ENCODE measurements at places on chromosomes 2 and 18.

- DNase-seq = no peak
Observed at GRCh38 chr2:10934979-10935350, 23.2 kb downstream of the KCNF1 start.

GRCh38 chr2:68059784-68060525 is 2.8 kb downstream of the C1D start:
- no peak for DNase-seq

DNA sequence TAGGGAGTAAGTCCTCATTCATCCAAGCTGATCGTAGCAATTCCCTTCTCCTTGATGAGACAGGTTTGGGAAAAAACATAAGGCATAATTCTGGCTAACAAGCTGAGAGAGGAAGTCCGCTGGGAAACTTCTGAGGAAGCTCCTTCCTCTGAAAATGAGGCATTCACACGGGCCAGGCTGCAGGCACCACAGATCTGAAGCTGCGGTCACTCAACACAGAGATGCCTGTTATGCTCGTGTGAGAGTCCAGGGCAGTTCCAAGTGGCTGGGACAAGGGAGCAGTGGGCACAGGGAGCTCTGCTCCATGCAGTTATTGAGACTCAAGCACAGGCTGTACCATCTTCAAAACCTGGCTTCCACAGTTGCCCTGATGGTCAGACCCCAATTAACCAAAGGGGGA is 200.9 kb upstream of the ID2 start:
- no peak for DNase-seq

DNA sequence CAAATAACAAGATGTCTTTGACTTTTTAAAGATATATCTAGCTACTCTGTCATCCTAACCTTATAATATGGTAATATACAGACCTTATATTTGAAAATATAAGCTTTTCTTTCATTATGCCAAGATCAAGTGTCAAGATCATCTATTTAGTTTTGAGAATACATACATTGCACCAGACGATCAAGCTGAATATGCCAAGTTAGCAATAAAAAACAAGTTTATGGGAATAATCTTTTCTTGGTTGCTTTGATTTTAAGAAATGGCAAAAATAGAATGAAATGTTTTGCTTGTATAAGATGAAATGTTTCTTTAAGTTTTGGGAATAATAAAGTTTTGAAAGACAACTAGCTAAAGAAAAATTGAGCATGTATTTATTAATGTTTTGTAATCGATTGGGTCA is 163.8 kb downstream of the DPP4 start:
- no peak for DNase-seq

DNA sequence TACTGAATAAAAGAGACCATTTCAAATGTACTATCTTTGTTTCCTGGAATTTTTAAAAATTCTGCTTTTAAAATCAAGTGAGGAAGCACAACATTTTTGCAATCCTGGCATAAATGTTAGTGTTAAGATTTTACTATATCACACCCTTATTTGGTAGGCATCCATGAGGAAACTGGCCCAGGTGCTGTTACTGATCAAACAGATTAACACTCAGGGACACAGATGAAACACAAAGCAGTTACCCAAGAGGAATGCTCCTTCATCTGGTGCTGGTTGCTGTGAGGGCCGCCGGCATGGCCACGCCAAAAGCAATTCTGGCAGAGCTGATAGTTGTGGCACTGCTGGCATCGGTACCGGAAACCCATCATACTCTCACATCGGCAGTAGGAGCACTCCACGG is 96.8 kb downstream of the DTNB start:
- DNase-seq = no peak

DNA sequence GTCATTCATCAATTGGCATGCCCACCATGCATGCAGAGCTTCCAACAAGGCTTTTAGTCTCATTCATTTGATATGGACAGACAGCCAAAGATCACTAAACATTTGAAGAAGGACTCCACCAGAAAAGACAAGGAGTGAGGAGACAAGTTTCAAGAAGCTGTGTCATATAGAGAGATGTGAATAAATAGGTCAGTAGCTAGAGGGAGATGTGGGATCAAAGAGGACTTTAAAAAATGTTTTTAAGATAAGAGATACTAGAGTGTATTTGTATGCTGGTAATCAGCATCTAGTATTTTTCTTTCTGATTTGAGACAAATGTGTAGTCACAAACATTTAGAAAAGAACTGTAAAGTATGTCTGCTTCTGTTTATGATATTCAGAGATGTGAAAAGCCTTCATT is 48.5 kb downstream of the ANTXR1 start:
- no peak for DNase-seq

GRCh38 chr18:11565716-11566115 is 43.7 kb upstream of the SLC35G4 start:
- DNase-seq = no peak

GRCh38 chr2:46067501-46068305 is 229.5 kb upstream of the EPAS1 start:
- DNase-seq = no peak

GRCh38 chr2:138708682-138709241 is 71.4 kb downstream of the NXPH2 start:
- DNase-seq = no peak

GRCh38 chr2:43792653-43793052 is 18.8 kb downstream of the DYNC2LI1 start:
- DNase-seq = no peak

DNA sequence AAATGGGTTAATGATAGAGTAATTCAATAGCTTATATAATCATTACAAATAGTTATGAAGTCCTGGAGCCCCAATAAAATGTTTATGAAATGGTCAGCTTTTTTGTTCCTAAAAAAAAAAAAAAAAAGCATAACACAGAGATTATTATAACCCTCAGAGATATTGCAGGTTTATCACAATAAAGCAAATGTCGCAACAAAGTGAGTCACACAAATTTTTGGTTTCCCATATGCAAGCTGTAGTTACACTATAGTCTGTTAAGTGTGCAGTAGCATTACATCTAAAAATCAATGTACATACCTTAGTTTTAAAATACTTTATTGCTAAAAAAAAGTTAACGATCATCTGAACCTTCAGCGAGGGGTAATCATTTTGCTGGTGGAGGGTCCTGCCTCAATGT is 20.0 kb downstream of the WDFY1 start:
- no peak for DNase-seq

- no peak for DNase-seq
Observed at GRCh38 chr18:9927392-9928063, 13.7 kb downstream of the VAPA start.

- no peak for DNase-seq
Observed at GRCh38 chr2:10675131-10675530, 14.6 kb downstream of the NOL10 start.

DNA sequence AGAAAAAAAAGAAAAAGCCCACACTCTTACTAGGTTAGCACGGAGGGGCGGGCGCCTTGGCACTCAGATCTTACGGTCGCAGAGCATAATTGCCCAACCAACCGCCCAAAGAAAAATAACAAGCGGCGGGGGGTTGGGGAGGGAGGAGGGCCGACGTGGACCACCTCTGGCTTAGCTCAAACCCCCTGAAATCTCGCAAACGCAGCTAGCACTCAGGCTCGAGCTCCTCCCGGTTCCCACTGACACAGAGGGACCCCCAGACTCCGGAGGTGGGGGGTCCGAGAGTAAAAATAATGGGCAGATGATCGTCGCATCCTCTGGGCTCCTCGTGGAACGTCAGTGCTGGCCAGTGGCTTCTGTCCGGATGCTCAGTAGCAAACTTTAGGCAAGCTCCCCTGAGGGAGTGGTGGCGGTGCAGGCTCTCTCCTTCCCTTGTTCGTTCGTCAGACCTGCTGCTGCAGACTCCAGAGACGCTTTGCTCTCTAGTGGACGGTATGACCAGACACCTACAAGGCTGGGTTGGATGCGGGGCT is 12.0 kb downstream of the CATIP start:
- no peak for DNase-seq

- no peak for DNase-seq
Observed at GRCh38 chr2:36536776-36537175, 61.2 kb downstream of the FEZ2 start.

DNA sequence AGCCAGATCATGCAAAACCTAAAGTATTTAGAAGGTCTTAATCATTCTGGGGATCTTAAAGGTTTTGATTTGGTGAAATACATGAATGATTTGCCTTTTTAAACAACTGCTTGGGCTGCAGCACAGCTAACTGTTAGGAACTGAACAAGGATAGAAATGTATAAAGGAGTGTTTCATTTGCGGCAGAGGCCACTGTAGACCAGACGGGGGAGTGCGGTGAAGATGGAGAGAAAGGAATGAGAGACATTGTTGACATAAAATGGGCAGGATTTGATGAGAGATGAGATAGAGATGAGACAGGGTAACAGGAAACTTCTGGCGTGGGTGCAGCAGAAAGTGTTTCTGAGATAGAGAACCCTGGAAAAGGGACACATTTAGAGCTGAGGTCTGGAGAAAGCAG is 308.1 kb downstream of the TMX3 start:
- no peak for DNase-seq
